ENCODE measurements at places on chromosomes 3 and 15.
A peak's percentile ranks its signal among the peaks of the same experiment; 100 is the strongest.

DNA sequence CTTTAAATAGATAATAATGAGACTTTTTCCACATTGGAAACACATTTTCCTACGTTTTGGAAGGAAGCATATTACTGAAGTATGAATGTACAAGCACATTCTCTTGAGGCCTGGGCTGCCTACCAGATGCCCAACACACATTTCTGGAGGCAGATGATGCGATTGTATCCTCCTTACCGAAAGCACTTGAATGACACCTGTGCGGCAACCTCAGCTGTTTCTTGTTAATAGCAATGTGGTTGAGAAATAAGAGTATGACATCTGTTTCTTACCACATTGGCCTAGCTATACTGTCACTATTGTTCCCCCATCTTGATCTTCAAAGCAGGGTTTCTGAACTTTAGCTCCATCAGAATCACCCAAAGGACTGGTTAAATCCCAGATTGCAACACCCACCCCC lies 84.8 kb downstream of the ARPP21 start:
- DNase-seq: no peak

- no peak for DNase-seq
These were observed 1153.7 kb downstream of the SI start for GRCh38 chr3:163924600-163924999.

GRCh38 chr3:61591300-61591699 lies 29.9 kb downstream of the PTPRG start:
- DNase-seq: no peak

GRCh38 chr15:29283381-29283780 lies 13.8 kb upstream of the NSMCE3 start:
- no peak for DNase-seq

DNA sequence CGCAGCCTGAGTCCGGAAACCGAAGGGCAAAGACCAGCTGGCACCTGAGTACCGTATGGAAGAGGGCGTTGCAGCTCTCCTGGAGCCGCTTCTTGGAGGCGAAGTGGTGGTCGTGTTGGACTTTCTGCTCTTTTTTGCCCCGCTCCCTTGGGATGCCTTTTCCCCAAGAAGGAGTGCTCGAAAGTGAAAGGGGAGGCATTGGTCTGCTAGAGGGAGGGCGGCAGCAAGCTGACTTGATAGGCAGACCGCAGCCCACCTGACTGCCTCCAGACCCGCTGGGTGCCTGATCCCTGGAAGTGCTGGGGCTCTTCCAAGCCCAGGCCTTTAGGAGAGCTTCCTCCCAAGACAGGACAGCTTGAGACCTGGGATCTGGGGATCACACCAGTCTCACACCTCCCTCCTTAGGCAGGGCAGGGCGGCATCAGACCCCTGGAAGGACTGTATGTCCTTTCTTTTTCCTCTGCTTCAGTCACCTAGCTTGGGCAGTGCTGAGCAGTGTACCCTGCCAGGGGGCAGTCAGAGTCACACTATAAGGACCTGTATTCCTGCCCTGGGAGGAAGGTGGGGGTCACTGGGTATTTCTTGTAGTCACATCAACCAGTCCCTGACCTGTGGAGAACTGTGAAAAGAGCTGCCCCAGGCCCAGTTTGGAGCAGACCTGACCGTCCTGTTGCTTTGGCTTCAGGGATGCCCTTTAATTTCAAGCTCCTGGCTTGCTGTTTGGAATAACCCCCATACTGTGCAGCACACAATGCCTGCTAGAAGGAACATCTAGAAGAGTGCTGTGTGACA lies 2.1 kb downstream of the ACVR2B start:
- peak; percentile 30 for DNase-seq

DNA sequence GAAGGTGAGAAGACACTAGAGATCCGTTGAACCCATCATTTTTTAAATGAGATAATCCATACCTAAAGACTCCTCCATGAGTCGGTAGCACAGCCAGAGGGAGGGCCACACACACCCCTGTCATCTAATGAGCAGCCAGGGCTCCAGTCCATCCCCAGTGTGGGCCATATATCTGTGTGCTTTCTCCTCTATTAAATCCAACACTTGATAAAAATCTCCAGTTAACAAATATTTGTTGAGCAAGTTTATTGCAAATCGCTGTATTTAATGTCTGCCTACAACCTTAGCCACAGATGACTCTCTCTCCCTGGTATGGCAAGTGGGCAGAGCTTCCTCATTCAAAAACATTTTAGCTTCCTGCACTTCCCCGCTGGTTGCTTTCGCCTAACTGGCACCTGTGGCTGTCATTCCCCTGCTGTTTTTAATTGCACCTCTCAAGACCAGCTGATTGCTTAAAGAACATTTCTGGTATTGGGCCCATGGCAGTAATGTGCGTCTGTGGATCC lies 82.8 kb downstream of the SMAD3 start:
- peak; percentile 63 for DNase-seq

DNA sequence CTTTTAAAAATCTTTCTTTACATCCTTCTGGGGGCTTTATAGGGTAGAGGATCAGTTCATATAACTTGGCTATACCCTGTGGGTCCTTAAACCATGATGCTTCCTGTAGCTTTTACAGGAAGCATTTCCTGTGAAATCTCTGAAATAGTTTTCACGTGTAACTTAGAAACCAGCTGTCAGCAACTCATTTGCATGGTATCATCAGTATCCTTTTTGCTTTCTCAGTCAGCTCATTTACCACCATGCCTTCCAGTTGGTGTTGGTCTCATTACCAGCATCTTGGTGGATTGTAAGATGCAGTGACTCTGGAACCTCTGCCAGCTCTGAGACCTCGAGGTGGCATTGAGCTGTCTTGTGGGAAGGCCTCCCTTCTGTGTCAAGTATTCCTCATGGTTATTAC lies 96.7 kb upstream of the MYZAP start:
- DNase-seq: no peak

- no peak for DNase-seq
These were observed 46.2 kb downstream of the CNTN6 start for GRCh38 chr3:1139071-1139470.

GRCh38 chr15:28107111-28107903 lies 8.2 kb upstream of the OCA2 start:
- peak; percentile 32 for DNase-seq

GRCh38 chr3:167054926-167055325 lies 325.2 kb downstream of the ZBBX start:
- DNase-seq: no peak

DNA sequence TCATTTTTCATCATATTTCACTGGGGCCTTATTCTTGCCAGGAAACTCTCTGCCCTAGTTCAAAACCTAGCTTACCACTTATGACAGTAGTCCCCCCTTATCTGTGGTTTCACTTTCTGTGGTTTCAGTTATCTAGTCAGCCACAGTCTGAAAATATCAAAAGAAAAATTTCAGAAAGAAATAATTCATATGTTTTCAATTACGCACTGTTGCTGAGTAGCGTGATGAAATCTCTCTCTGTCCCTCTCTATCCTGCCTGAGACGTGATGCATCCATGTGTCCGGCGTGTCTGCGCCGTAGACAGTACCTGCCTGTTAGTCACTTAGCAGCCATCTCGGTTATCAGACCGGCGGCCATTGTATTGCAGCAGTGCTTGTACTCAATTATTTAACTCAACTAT lies 369.9 kb upstream of the MCTP2 start:
- no peak for DNase-seq

GRCh38 chr3:193049935-193050334 lies 132.3 kb upstream of the MB21D2 start:
- no peak for DNase-seq

DNA sequence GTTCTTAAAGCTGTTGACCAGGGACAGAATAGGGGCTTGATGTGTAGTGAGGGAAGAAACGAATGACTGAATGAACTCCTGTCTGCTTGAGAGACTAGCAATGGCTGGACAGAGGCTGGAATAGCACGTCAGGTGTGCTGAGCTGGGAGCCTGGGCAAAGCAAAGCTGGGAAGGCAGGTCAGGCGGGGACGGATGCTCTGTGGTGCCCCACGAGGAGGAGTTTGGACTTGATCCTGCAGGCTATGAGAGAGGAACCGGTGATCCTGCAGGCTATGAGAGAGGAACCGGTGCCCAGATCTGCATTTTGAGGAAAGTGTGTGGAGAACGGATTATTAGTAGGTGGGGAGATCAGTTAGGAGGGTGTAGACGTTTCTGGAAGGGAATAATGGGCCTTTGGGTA lies 31.3 kb upstream of the PSTPIP1 start:
- DNase-seq: no peak

GRCh38 chr3:94011233-94011711 lies 17.1 kb downstream of the STX19 start:
- no peak for DNase-seq

DNA sequence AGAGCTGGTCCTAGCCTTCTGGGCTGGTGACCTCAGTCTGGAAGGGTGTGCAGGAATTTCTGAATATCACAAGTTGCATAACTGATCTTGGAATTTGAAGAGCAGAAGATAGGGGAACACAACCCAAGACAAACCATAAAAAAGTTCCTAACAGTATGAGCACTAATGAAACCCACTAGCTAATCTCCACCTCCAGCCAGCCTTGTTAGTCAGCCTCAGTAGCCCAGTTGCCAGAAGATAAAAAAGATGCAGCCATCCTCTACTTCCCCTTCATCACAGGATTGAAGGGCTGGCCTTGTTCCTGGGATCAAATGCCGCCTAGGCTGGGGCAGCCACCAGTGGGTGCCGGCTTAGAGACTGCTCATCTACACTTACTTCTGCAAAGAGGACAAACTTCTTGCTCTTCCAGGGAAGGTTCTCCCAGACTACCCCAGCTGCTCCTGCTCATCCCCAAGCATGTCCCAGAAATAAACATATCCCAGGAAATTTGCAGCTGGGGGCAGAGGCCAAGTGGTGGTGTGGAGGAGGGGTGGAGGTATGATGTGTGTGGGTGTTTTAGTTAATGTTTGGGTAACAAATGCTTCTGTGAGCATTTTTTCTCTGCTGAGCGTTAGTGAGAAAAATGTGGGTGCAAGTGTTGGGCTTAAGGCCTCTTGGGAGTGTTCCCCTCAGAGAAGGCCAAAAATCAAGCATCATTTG lies 9.2 kb upstream of the ITGA11 start:
- no peak for DNase-seq

GRCh38 chr15:51024735-51025453 lies 69.8 kb downstream of the TNFAIP8L3 start:
- DNase-seq: peak; percentile 45

GRCh38 chr15:89747708-89748682 lies 3.1 kb downstream of the MESP1 start:
- peak; percentile 17 for DNase-seq

DNA sequence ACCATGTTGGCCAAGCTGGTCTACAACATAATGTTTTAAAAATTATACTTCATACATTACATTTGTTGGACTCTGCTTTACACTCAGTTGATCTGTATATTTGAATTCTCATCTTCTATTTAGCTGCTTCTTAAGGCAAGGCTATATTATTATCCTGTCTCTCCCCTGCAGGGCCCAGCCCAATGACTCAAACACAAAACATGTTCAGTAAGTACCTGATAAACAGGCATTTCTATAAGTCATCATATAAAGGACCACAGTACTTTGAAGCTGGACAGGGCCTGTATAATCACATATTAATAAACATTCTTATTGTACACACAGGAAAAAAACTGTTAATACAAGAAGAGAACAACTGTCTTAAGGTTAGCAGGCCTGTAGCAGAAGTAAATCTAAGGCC lies 36.2 kb downstream of the NGLY1 start:
- peak; percentile 12 for DNase-seq

DNA sequence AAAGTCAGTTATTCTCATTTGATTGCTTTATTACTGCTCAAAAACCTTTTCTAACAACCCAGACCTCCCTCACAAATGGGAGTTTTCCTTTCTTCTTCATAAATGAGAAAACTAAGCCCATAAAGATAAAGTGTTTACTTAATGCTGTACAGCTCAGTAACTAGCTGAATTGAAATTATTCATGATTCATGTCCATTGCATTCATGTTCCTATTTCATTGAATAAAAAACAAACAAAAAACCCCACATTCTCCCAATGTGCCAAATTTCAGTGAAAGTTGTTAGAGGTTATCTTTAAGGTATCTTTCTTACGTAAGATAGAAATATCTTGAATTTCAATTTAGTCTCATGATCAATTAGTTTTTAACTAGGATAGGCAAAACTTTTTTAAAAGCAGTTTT lies 2.8 kb downstream of the PLSCR2 start:
- no peak for DNase-seq

DNA sequence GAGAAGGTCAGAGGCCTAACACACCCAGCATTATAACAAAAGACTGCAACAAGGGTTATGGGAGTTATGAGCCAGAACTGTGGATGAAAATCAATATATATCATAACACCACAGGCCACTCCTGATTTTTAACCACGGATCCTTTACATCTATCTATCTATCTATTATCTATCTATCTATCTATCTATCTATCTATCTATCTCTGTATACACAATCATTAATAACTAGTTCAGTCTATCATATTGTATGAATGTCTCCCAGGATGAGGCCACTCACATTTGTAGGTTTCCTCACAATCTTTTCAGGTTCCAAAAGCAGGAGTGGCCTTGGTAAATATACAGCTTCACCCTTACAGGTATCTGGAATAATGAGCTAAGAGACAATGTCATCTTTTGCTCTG lies 94.2 kb downstream of the PDCD6IP start:
- no peak for DNase-seq

DNA sequence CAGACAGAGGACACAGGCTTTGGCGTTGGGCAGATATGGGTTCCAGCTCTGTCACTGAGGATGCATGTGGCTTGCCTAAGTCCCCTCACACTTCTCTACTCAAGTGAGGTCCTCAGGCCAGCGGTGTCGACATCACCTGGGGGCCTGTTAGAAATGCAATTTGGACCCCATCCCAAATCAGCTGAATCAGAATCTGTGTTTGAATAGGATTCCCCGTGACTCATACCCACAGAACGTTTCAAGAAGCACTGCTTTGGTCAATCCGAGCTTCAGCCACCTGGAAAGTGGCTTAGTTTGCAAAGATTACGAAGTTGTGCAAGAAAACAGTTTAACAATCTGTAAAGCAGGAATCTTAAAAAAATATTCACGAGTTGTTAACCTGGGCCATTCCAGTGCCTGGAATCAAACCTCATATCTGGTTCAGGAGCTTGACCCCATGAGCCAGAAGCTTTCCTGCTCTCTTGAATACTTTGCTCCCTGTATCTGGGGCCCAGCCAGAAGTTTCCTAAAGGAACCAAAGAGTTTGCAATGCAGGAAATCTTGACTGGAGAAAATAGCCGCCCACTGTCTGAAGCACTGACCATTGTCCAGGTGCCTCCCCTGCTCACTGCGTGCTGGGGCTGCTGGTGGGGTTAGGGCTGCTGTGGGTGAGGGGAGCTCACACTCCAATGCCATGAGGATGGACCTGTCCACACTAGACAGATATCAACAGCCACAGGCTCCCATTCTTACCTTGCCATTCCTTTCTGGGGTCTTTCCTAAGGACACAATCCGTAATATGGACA lies 208.5 kb upstream of the LINGO1 start:
- peak; percentile 71 for DNase-seq

DNA sequence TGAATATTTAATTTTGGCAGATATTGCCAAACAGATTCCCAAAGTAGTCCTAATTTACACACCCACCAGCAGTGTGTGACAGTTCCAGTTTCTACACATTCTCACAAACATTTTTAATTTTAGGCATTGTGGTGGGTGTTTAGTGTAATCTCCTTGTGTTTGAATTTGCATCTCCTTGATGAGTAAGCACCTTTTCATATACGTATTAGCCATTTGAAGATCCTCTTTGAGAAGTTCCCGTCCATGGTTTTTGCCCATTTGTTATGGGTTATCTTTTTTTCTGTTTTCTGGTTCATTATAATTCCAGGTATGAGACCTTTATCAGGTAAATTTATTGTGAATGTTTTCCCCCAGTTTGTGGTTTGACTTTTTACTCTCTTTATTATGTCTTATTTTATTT lies 2.3 kb upstream of the TM4SF19 start:
- no peak for DNase-seq

- peak; percentile 92 for DNase-seq
These were observed 232.7 kb downstream of the MECOM start for GRCh38 chr3:169430707-169431404.

Measured in fibroblast of pulmonary artery (primary cell).